NCI-H2081 treated with DMSO at 0.1 percent for 48 hours (cell line): ENCODE measurements at places on chromosomes 5 and 9.

DNA sequence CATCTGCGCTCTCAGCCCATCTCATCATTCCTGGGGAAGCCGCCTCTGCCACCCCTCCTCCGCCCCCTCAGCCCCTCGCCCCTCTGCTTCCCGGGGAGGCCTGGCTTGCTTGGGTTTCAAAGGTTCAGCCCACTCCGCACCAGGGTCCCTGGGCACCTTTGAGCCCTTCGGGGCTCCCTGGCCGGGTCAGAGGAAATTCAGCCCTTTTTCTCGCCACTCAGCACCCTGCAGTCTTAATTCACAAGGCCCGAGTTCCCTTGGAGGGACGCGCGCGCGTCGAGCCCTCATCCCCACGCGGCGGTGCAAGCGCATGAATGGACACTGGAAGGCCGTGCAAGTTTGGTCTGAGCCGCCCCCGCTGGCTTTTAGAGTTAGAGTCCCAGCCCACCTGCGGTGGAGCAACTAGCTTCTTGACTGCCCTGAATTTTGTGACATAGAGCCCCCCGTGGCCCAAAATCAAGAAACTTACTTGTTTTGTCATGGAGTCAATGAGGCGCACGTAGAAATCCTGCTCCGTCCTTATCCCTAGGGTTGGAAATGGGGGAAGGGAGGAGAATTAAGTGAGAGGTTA, 4.5 kb downstream of the EBF1 start:
- DNase-seq, result no peak

- no peak for DNase-seq
These were observed 287.7 kb upstream of the DAP start for GRCh38 chr5:11048760-11049159.

GRCh38 chr5:88695931-88696330, 187.1 kb downstream of the MEF2C start:
- DNase-seq, result no peak

DNA sequence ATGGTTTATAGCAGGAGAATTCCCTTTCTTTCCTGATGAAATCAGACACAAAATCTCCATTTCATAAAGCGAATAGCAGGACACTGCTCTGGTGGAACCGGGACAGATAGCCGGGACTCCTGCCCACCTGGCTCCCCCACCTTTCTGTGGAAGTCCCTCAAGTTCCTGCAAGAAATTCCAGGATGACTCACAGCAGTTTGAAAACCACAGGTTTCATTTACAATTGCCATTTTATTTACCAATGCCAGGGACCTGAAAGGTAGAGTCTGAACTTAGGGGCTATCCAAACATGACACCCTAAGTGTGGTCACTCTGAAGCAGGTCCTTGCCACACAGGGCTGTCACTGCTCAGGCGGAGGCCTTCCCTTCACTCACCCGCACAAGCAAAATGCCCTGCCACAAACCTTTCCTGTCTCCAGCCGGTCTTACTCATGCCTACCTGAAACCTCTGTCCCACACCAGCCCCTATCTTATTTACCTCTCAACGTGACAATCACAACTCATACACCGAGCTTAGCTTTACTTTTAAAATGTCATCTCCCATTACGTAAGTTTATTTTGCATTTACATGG, 63.3 kb upstream of the TAF1L start:
- no peak for DNase-seq

- DNase-seq, result no peak
These were observed 33.1 kb downstream of the DAB2IP start for GRCh38 chr9:121684381-121685145.

GRCh38 chr9:134375011-134375390, 48.7 kb downstream of the RXRA start:
- no peak for DNase-seq

- DNase-seq, result no peak
These were observed 178.9 kb downstream of the MSX2 start for GRCh38 chr5:174903172-174903732.
